Fibroblast of lung (primary cell): ENCODE measurements at places on chromosomes 7 and 10.

DNA sequence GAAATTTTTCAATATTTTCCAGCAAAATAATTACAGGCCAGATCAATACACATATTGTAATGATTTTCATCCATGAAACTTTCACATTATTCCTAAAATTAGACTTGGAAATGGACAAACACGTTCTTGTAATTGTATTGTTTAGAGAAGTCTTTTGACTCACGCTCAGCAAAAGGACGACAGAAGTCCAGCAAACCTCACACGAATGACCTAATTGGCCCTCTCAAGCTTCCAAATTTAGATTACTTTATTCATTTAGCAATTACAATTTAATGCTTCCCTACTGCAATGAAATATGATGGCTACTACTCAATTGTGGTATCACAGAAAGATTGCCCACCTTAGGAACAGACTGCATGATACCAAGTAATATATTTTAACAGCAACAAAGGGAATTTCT is 702.2 kb downstream of the MAGI2 start:
- no peak for DNase-seq

GRCh38 chr7:43700059-43700501 is 29.2 kb downstream of the COA1 start:
- peak; percentile 89 for DNase-seq

GRCh38 chr7:24133691-24134090 is 150.3 kb upstream of the NPY start:
- DNase-seq: no peak

DNA sequence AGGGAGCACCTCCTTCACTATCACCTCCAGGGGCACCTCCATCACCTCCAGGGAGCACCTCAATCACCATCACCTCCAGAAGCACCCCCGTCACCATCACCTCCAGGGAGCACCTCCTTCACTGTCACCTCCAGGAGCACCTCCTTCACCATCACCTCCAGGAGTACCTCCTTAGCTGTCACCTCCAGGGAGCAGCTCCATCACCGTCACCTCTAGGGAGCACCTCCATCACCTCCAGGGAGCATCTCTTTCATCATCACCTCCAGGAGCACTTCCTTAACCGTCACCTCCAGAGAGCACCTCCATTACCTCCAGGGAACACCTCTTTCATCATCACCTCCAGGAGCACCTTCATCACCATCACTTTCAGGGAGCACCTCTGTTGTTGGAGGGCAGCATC is 103.0 kb downstream of the DNAJB6 start:
- no peak for DNase-seq

DNA sequence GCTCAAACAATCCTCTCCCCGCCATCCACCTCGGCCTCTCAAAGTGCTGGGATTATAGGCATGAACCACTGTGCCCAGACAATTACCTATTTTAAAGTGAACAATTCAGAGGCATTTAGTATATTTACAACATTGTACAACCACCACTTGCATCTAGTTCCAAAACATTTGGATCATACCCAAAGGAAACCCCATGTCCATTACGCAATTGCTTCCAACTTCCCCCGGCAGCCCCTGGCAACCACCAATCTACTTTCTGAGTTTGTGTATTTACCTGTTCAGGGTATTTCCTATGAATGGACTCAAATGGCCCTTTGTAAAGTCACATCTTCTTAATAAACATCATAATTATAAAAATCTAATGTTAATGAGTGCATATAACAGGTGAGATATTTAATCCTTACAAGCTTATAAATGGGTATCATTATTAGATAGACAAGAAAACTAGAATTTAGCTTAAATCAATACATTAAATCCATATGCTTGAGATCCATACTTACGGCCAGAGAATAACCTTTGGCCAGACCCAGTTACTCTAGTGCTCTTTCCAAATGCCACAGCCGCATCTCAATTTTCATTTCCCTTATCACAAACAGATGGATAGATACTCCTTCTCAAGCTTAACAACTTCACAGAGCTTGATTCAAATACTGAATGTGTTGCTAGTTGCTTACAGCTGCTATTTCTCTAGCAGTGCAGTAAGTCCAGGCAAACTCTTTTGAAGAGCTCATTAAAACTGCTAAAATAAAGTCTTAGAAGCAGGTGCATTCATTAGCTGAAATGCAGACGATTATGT is 133.4 kb upstream of the MKLN1 start:
- DNase-seq: no peak

- no peak for DNase-seq
These were observed 10.2 kb downstream of the EN2 start for GRCh38 chr7:155467846-155468784.

- DNase-seq: no peak
These were observed 303.1 kb downstream of the KCNMA1 start for GRCh38 chr10:77334501-77334900.

DNA sequence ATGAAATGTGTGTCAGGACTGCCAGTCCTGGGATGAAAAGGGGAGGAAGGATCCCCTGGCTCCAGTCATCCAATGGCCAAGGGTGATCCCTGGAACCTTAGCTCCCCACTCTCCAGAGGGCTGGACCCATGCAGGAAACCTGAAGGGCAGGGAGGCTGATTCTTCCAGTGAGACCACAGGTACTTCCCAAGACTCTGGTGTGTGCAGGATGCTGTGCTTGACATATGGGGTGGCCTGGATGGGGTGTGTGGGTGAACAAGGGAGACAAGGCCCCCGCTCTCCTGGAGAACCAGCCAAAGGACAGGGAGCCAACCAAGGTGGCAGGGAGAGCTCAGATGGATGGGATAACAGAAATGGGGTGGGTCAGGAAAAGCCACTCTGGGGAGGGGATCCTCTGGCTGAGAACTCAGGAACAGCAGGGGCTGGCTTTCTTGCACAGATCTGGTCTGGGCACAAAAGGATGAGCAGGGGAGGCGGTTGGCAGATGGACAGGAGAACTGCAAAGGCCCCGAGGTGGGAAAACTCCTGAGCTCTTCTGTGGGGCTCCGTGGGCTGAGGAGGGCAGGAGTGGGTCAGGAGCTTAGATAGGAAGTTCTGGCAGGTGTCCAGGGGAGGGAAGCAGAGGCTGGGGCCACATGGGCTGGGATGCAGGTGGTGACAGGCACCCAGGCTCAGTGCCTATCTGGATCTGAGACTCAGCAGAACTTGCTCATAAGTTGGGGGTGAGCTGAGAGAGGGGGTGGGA is 100.6 kb downstream of the ARHGAP22 start:
- no peak for DNase-seq

GRCh38 chr10:1136268-1136667 is 80.1 kb downstream of the WDR37 start:
- no peak for DNase-seq

GRCh38 chr7:47191876-47192291 is 390.0 kb downstream of the TNS3 start:
- DNase-seq: no peak

DNA sequence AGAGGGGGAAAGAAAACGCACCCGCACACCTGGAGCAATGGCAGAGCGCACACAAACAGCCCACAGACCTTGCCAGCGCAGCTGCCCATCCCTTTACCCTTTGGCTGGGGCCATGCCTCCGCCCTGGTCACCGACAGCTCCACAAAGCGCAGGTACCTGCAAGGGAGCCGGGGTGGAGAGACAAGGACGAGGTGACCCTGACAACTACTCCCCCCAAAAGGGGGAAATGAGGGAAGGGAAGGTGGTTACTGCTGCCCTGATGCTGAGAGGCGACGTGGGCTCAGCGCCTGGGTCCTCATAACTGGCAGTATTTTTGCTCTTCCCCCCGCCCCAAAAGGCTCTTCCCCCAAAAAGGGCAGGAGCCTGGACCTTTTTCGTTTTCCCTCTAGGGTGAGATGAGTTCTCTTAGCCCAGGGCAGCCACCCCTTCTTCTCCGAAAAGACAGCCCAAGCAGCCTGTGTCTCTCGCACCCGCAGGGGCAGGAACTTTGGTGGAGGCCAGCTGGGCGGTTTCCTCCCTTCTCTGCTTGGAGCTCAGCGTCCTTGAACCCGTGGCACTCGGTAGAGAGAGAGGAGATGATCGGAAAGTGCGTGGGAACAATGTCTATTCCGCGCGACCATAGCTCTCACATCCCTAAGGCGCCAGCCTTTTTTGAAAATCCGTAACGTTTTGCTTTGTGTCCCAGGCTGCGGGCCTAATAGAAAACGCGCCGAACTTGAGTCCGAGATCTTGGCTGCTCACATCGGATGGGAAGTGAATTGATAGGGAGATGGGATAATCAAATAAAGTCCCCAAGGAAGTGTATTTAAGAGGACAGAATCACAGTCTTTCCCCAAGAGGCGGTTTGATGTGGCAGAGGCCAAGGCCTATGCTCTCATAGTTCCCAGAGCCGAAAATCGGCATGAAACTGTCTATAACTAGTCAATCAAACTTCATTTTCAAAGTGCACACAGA is 1.0 kb downstream of the NKX2-3 start:
- no peak for DNase-seq

DNA sequence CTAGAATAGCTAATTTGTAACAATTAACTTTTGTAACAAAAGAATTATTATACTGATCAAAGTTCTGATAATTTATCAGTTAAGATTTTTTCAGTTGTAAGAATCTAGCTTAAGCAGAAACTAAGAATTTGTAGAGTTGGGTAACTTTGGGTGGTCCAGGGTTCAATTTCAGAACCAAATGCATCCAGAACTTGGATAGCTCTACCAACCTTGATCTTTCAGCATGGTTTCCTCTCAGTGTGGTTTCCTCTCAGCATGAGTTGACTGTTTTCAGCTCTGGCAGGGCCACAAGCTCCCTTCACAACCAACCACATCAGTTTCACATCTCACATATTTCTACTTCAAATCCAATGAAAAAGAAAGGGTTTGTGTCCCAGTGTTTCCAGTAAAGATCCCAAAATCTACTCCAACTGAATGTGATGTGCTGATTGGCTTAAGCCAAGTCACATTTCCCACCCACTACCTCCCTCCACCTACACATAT is 3.3 kb upstream of the FAS start:
- DNase-seq: no peak

DNA sequence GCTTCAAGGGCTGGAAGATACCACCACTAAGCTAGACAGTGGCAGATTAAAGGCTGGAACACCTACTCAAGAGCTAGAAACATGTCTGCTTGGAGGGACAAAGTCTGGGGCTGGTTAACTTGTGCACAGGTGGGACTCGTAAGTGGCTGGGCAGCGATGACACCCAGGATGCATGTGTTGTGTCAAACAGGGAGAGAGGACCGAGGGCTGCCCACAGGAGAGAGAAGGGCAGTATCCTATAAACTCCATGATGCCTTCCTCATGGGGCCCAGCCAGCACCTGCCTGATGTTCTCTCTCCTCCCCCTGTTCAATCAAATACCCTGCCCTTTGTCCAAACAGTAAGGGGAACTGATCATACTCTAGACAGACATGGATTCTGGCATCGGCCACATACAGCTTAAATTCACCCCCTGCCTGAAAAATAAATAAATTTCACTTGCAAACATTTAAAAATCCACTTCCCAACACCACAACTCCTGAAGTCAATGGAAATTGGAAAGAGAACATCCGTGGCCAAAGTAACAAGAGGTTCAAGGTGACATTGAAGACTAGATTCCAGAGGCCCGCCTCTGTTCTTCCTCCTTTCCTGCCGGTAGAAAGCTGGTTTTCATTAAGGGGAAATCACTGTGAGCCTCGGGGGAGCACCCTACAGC is 50.6 kb downstream of the CHST15 start:
- DNase-seq: no peak

GRCh38 chr10:23293973-23294590 is 50.5 kb downstream of the C10orf67 start:
- no peak for DNase-seq

DNA sequence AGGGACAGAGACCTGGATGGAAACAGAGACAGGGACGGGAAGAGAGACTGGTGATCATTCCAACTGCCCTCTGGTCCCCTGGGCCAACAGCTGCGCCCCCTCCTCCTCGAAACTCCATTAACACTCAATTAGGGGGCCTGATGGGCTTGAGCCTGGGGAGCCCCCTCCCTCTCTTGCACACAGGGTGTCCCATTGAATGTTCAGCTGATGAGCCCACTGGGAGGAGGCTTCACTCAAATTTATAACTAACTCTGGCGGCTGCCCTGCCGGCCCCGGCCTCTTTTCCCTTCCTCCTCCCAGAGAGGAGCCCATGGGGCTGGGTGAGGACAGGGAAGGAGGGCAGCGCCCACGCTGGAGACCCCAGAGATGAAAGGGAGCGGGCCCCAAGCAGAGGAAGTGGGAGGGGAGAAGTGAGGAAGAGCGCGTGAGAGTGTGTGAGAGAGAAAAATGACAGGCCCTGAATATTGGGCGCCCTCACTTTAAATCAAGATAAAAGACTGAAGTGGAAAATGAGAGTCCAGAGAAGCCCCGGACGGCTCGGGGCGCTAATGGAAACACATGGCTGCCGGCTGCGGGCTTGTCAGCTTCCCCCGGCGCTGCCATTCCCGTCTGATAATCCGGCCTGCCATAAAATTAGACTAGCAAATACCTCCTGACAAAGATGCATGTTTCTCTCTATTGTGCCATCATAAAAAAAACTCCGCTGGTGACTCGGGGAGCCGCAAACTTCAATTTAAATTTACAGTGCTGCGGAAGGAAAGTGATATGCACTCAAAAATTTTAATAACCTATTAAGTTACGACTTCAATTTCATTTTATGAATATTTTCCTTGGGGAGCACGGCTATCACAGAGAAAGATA is 58.0 kb upstream of the PAX2 start:
- no peak for DNase-seq

DNA sequence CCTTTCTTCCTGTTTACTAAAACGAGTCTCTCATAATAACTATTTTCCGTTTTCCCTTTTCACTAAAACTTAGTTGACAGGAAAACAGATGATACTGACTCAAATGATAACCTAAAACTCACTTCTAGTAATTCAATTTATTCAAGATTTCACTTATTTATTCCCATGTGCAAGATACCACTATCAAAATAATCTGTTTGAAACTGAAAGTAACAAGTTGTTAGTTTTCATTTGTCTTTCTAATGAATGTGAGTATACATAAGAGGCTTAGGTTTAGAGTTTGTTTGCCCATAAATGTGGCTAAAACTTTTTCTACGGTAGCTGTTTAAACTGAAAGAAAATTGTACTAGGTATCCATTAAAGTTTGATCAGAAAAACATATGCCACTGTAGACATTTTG is 314.9 kb upstream of the STEAP1 start:
- DNase-seq: no peak

DNA sequence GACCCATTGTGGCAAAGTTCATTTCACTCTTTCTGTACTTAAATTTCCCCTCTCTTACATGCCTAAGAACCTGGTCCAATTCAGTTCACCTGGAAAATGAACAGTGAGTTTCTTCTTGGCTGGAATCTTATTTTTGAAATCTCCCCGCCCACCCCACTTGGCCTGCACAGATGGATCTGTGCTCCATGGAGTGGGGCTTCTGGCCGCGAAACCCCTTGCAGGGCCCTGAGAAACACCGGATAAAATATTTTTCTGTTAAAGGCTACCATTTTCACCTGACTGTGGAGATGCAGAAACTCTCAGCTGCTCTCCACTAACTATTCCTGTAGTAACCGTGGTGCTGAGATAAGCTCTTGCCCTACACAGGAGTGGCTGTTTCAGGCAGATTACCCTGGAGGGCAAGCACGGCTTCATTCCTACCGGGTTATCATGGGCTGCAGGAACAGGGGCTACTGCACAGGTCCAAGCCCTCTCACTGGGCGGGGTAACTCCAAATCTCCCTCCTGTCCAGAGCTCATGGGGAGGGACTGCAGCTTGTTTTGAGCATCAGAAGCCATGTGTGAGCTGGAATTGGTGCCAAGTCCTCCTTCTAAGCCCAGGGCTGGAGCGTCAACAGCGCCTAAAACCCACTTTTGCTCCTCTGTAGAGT is 118.9 kb downstream of the PRPF18 start:
- peak; percentile 44 for DNase-seq
